Articular chondrocyte of knee joint (primary cell): ENCODE measurements at places on chromosomes 11 and 22. TPM values are rescaled to one million over a fixed set of nuclear protein-coding genes. Genes with fewer than 3 reads are reported as not detected.

The CTSC gene
- total RNA-seq: 14.4 and 25.0 TPM in 2 replicates

The UBQLNL gene
- 0.39 and 0.65 TPM in 2 replicates for total RNA-seq

The KRTAP5-2 gene
- not detected in 2 replicates for total RNA-seq

The ADAMTS15 gene
- 12.8 and 13.3 TPM in 2 replicates for total RNA-seq

The HORMAD2 gene
- not detected in 2 replicates for total RNA-seq

The MGAT3 gene
- 0.11 and 0.13 TPM in 2 replicates for total RNA-seq
